ENCODE measurements at places on chromosomes 3 and 15. TPM values are rescaled to one million over a fixed set of nuclear protein-coding genes. Genes with fewer than 3 reads are reported as not detected.

The ESYT3 gene
- polyA plus RNA-seq: 0.27 TPM

The GHRL gene
- polyA plus RNA-seq: 3.7 TPM

The PLA2G4E gene
- polyA plus RNA-seq: 0.62 TPM

The SCN11A gene
- 0.59 TPM for polyA plus RNA-seq

The SEMA7A gene
- 12.3 TPM for polyA plus RNA-seq

The CYP11A1 gene
- 1.0 TPM for polyA plus RNA-seq

The DPPA2 gene
- polyA plus RNA-seq: 0.62 TPM

The CCR3 gene
- 0.27 TPM for polyA plus RNA-seq

The UBL7 gene
- polyA plus RNA-seq: 38.7 TPM

The MRPS11 gene
- 38.5 TPM for polyA plus RNA-seq

The KNL1 gene
- 2.4 TPM for polyA plus RNA-seq

The PXK gene
- 13.6 TPM for polyA plus RNA-seq
